ENCODE measurements at places on chromosomes 5 and 9.
A peak's percentile ranks its signal among the peaks of the same experiment; 100 is the strongest.

GRCh38 chr5:180844432-180844831 lies 16.6 kb downstream of the ZFP62 start:
- DNase-seq, result no peak

DNA sequence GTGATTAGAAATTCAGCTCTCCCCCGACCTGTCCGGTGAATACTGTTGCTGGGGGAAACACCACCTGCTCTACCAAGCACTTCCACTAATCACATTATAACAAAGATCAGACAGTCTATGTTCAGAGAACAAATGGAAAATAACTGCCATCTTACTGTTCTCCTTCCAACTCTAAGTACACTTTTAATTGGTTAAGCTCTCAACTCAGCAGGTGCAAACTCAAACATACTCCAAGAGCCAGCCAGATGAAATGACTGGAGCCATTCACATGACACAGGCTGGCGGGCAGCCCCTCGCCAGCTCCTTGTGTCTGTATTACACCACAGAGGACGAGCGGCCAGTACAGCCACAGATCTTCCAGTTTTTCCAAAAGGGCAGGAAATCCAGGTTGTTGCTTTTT lies 16.1 kb downstream of the LIFR start:
- DNase-seq, result no peak

GRCh38 chr9:138062196-138062595 lies 184.6 kb downstream of the CACNA1B start:
- DNase-seq, result no peak

GRCh38 chr9:132474253-132474652 lies 64.2 kb downstream of the CFAP77 start:
- DNase-seq, result no peak

DNA sequence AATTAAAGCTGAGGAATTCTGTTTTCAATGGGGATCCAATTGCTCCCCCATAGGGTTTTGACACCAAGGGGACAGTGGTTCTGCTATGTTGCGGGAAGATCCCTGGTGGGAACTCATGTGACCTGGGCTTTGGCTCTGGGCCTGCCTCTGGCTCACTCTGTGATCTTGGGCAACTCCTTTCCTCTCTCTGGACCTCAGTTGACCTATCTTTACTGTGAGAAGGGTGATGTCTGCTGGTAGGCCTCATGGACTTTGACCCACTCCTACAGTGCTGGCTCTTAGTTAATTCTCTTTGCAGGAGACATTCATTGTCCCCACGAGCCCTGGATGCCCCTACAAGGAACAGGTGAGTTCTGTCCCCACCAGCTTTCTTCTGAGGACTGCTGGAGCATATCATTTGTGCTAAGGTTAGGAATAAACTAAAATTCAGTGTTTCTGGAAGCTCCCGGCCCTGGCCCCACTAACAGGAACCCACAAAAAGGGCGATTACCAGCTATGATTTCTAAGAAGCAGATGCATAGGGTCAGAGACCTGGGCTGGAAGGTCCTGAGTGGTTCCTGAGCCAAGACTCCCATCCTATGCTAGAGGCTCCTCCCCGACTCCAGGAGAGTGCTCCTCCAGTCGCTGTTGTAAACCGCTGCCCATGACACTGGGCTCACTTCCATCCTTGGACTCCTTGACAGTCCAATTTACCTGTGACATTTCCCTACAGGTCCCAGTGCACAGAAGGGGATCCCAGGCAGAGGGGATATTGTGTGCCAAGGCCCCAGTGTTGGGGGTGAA lies 218.3 kb downstream of the PAX5 start:
- no peak for DNase-seq

- no peak for DNase-seq
These were observed 630.6 kb upstream of the SEMA6A start for GRCh38 chr5:117204926-117205869.

GRCh38 chr5:100854591-100854990 lies 48.5 kb downstream of the ST8SIA4 start:
- DNase-seq, result peak; percentile 8

GRCh38 chr9:123997665-123998277 lies 13.8 kb upstream of the LHX2 start:
- DNase-seq, result no peak

GRCh38 chr9:114048533-114049415 lies 29.3 kb downstream of the AMBP start:
- no peak for DNase-seq

GRCh38 chr5:16025681-16026080 lies 153.9 kb downstream of the MARCHF11 start:
- DNase-seq, result no peak

DNA sequence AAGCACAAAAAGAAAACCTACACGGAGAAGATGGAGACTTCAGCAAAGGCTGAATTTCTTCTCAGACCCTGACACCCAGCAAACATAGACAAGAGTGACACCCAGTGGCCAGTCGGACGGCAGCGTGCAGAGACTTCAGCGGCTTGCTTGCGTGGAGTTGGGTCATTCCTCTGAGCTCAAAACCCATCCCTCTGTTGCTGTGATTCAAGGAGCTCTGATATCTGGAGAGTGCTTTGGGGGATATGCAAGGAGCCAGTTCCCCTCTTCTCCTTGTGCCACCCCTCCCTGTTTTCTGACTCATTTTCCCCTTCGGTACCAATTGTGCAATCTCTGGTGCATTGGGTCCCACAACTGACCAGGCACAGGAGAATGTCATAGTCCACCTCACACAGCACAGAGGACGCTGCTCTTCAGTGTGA lies 27.5 kb downstream of the SH3TC2 start:
- DNase-seq, result peak; percentile 76

GRCh38 chr9:99807276-99807852 lies 14.3 kb upstream of the NR4A3 start:
- DNase-seq, result peak; percentile 83

- DNase-seq, result no peak
These were observed 582.4 kb upstream of the C9orf72 start for GRCh38 chr9:28155671-28156070.

DNA sequence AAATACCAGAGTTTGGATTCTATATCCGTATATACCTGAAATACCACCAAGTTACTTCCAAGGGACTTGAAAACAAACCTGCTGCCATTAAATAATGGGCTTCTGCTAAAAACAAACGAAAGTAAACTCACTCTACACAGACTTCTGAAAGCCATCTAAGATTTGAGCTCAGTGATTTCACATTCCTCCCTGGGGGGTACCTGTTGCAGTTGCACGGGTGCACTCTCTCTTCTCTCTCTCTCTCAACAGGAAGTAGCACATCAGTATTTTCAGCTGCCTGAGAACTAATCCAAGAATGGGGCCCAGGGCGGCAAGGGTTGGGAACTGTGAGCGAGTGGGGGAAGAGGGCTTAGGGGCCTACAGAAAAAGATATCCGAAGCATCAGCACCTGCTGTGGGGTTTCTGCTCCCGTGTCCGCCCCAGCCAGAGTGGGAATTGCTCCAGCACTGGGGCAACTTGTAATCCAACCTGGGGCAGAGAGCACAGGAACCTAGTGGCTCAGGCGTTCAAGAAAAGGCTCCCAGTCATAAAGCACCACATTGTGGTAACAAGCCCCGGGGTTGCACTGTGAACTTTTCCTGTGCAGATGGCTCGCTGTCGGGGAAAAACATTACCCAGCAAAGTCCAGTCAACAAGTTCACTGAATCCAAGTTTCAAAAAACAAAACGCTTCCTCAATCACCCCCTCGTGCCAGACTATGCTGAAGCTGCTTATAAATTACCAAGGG lies 99.8 kb downstream of the EFNA5 start:
- DNase-seq, result peak; percentile 70

GRCh38 chr5:154367101-154367500 lies 78.7 kb upstream of the SAP30L start:
- DNase-seq, result no peak

DNA sequence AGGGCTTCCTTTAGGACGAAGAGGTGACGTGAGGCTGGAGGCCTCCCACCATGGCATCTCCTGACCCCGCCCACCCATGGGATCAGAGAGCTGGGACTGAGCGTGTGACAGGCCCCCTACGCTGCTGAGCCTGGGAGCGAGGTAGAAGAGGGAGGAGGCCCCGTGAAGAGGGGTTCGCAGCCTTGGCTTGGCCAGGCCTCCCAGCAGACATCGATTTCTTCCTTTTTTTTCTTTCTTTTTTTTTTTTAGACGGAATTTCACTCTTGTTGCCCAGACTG lies 39.5 kb downstream of the PTGES start:
- peak; percentile 1 for DNase-seq

- DNase-seq, result no peak
These were observed 267.5 kb upstream of the GRIA1 start for GRCh38 chr5:153222936-153223335.

DNA sequence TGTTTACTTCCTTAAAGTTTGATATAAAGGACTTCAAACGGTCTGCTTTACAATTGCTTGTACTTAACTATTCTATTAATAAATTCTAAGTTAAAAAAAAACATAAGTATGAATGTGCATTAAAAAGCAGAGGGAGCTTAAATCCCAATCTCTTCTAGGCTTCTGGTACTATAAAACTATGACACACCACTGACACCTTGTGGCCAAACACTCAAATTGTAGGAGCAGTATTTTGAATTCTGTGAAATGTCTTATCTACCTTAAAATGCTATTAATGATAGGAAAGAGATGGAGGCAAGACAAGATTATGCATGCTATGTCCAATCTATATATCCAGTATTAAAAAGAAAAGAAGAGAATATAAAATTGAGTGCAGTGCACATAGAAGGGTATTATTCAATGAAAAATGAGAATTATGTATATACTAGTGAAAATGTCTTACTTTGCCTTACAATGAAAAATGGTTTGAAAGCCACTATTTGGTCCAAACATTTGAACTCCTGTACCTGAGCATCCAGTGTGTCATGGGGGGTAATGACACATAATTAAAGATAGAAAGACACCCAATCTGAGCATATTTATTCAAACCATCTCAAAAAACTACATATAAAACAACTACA lies 87.6 kb downstream of the ERP44 start:
- DNase-seq, result no peak

DNA sequence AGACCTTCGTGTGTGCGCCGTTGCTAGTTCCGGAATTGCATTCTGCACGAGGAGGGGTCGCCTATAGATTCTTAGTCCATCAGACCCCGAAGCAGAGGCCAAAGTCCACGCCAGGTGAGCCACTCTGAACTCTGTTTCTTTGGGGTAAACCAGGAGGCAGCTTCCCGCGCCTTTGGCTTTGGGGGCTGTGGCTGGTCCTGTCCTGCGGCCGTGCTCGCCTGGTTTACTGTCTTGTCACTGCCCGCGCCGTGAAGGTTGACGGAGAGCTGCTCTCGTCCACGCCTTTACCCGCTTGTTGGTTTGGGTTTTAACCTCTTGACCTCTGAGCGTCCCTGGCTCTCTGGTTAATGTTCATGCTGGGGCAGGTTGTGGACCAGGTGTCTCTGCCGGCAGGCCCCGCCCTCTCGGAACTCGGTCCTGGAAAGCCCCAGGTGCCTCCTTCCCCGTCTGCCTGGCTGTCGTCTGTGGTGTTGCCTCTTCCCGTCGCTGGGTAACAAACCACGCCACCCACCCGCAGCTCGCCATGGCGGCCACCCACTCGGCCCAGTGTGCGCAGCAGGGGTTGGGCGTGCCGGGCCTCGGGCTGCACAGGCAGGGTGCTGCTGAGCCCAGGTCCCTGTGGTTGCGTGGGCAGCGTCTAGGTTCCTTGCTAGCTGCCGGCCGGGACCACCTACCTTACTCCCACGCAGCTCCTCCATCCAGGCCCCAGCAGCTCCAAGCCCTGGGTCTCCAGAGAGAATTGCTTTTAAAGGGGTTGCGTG lies 44.6 kb upstream of the CACNA1B start:
- DNase-seq, result no peak

DNA sequence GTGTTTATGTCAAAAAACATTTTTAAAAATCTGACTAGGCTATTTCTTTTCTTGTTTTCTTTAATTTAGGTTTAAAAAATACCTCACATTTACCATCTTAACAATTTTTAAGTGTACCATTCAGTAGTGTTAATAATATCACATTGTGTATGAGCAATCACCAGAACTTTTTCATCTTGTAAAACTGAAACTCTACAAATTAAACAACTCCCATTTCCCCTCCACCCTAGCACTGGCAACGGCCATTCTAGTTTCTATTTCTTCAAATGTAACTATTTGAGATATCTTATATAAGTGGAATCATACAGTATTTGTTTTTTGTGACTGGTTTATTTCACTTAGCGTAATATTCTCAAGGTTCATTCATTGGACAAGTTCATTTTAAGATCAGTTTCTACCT lies 27.7 kb downstream of the PLCXD3 start:
- no peak for DNase-seq

DNA sequence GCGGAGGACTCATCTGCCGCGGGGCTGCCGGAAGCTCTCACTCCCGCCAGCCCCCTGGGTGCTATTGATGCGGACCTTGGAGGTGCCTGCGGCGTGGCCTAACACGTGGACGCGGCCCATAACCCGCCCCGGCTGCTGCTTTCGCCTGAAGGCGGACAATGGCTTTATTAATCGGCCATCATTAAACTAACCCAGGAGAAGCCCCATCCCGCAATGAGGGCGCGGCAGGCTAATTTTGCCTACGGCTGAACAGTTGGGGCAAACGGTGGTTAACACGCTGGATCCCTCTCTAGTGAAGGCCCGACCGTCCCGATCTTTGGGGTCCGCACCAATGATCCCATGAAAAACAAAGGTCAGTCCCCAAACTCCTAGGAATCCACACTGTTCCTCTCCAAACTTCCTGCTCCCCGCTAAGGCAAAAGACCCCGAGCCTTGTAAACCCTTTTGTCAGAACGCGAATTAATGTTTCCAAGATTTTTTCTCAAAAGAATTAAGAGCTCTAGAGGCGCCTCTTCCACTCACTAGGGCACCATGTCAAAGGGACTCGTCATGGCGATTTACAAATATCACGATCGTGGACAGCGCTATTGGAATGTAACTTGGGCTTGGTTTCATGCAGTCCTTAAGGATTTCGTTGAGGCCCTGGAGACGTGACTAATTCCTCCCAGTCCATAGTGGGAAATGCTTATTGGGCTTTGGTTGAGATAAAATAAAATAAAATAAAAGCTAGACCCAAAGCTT lies 193.1 kb downstream of the MEF2C start:
- DNase-seq, result peak; percentile 19

DNA sequence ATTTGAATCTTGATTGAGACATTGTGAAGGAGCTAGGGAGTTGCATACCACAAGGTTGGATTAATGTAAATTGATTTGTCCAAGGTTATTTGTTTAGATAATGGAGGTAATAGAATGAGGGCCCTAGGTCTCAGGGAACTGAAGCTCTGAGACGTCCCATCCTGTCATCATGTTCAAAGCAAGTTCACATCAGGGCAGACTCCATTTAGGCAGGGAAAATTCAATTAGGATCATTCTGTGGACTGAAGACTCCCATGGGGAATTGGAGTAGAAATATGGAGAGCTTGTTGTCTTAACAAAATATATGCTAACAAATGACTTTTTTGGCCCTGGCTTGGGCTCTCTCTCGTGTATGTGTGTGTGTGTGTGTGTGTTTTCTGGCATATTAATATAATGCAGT lies 722.0 kb upstream of the ADAMTS16 start:
- no peak for DNase-seq

- peak; percentile 59 for DNase-seq
These were observed 203.4 kb downstream of the MCTP1 start for GRCh38 chr5:95081500-95081960.

DNA sequence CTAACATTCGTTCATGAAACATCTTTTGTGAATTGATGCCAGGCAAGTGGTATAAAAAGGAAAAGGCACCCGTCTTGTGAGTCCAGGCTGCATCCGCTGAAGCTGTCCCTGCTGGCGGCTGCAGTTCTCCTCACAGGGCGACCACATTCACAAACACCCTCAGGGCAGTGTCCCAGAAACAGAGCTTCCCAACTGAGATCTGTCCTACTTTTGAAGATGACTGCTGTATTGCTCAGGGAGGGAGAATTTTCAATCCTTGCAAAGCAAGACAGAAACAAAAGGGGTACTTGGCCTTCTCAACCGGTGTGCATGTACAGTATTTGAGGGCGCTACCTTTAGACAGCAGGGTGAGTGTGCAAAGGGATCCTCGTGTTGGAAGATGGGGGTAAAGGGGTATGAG lies 316.1 kb downstream of the GADD45G start:
- no peak for DNase-seq
